ENCODE measurements at places on chromosomes 7 and 10.

DNA sequence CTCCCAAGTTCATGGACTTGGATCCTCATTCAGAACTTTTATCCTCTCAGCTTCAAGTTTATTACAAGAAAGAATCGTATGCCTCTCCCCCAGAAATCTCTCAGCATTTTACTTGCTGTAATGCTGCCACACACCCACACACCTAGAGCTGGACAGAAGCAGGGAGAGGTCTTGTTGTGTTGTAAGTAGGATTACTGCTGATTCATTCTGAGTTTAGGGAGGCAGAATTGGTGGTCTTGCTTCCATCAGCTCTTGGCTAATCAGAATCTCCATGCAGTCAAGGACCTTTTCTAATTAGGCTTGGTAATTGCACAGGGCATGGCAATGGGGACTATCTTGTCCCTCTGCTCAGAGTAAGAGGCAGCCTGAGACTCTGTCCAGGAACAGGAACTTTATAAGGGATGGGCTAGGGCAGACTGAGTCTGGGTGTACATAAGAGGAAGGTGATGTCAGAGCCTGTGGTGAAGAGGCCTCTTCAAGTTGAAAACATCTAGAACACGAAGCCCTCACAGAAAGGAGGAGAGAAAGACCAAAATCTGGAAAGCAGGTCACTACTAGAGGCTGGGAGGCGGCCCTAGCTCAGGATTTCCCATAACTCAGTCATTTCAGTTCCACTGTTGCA is 7.0 kb upstream of the PTPRE start:
- DNase-seq = no peak

DNA sequence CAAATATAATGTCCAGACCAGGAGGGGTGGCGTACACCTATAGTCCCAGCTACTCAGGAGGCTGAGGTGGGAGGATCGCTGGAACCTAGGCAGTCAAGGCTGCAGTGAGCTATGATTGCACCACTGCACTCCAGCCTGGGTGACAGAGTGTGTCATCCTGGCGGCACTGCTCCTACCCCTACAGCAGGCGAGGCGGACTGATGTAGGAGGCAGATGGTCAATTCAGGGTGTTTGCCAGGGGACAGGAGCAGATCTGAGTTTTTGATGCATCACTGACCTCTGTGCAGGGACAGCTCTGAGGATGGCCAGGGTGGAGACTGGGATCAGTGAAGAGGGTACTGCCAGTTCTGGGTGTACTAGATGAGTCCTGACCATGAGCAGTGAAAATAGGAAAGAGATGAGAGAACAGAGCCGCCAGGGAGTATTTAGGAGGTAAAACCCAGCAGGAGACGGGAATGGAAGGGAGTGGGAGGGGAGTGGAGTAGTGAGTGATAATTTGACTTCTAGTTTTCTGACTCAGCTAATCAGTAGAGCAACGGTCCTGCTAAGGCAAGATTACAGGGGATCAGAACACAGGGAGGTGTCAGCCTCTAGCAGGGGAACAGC is 75.3 kb downstream of the HIP1 start:
- DNase-seq = no peak

DNA sequence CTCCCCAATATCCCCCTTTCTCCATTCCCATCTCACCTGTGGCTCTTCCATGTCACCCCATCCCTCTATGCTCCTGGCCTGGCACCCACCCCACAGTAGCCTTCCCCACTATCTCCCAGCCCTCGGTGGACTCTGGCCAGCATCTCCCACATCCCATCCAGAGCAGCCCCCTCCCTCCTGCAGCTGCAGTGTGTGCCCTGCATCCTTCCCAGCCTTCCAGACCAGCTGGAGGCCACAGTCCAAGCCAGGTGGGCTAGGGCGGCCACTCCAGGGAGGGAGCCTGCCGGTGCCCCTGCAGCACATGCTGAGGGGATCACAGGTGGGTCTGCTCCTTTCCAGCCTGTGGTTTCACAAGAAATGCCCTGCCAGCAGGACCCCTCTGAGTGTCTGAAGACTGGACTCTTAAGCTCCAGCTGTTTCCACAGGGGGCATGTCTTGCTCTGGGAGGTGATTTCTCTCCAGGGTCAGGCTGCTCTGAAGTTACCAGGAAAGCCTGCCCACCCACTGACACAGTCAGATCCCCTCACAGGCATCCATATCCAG is 90.9 kb upstream of the PPIF start:
- DNase-seq = no peak

- DNase-seq = no peak
These were observed 212.6 kb upstream of the FZD8 start for GRCh38 chr10:35854661-35855060.

DNA sequence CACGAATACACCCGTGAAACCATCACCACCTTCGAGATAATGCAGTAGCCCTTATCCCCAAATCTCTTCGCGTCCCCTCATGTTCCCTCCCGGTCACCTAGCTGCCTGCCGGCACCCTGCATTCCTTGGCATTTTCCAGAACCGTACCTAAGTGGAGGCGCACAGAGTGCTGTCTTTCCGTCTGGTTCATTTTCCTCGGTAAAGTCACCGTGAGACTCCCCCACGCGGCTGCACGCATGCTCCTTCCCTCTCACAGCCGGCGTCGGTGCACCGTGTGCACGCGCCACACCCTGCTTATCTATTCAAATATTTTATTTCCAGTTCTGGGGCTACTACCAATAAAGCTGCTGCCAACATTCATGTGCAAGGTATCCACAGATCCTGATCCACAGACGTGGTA is 65.5 kb upstream of the NKX6-2 start:
- no peak for DNase-seq

GRCh38 chr10:50347394-50347802 is 96.1 kb upstream of the ASAH2 start:
- DNase-seq = no peak

GRCh38 chr7:522071-522950 is 2.7 kb upstream of the PDGFA start:
- no peak for DNase-seq

GRCh38 chr7:157923903-157924630 is 587.3 kb downstream of the DNAJB6 start:
- no peak for DNase-seq

- no peak for DNase-seq
These were observed 110.7 kb downstream of the RNF32 start for GRCh38 chr7:156751319-156751718.

GRCh38 chr7:150989456-150989855 is 1.4 kb upstream of the NOS3 start:
- DNase-seq = no peak

DNA sequence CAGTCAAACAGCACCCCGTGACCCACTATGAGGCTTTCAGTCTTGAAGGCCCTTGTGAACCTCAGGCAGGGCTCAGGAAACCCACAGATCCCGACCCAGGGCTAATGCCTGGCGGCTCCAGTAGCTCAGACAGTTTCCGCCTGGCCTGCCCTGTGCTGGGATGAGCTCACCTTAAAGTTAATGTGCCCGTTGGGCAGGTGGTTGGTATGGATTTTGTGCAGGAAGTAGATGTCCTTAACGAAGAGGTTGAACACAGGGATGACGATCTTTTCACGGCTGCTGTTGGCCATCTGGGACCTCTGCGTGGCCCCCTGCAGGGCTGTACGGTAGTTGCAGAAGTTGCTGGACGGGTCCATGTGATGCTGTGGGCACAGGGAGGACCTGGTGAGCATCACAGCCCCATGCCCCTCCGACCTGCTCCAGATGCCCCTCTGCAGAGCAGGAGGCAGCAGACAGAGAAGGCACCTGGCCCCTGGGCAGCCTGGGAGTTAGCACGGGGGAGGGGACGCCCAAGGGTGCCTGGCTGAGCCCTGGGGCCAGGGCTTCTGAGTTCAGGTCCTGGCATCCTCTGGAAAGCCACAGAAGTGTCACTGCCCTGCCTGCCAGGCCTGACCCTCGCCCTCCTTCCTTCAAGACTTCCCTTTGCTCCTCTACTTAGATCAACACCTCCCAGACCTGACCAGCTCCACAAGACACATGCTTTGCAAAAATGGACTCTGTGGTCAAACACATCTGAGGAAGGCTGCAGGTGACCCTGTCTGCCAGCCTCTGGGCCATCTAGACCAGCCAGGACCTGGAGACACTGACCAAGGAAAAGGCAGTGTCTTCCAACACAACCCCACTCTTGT is 59.8 kb downstream of the CSGALNACT2 start:
- no peak for DNase-seq

DNA sequence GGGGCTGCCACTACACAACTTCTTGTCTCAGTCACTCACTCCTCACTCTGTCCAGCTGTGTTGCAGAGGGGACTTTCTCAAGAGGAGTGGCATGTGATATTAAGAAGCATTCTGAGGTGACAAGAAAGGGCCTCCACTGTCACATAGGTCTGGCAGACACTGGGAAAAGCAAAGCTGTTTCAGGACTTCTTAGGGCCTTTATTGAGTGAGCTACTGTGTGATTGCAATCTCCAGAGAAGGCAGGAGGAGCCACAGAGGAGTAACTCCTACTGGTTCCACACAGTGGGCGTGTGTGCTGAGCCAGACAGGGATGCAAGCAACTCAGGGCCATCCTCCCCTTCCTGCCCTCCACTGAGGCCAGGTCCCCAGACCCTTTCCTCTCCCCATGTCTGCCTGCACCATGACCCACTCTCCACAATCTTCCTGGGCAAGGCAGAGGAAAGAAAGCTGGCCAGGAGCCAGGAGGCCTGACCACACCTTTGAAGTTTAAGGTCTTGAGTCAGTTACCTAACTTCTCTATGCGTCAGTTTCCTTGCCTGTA is 262.0 kb upstream of the ZMIZ1 start:
- no peak for DNase-seq

- DNase-seq = no peak
These were observed 17.5 kb upstream of the CDH23 start for GRCh38 chr10:71379118-71379766.

DNA sequence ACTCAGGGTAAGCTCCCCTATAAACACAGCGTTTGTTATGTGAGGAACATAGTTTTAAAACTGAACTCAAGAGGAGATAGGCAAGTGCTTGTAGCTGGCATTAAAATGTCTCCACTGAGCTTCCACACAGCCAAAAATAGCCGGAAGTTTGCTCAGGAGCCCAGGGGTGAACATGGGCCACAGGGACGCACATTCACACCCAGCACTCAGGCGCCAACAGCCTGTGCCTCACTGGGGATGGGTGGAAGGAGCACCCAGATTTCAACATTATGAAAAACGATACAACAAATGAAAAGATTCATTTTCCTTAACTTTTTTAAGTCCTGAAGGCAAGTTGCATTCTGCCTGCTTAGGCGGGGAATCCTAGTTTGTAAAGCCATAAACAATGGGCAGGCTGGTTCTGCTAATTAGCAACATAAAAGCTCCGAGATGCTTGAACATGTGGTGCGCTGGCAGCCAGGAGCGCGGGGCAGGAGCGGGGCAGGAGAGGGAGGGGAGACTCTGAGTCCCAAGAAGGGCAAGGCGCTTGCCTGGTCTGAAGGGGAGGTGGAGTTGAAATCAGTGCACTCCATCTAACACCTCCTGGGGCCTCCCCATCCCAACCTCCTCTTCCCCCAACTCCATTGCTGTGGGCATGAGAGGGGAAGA is 235.9 kb downstream of the COBL start:
- DNase-seq = no peak

DNA sequence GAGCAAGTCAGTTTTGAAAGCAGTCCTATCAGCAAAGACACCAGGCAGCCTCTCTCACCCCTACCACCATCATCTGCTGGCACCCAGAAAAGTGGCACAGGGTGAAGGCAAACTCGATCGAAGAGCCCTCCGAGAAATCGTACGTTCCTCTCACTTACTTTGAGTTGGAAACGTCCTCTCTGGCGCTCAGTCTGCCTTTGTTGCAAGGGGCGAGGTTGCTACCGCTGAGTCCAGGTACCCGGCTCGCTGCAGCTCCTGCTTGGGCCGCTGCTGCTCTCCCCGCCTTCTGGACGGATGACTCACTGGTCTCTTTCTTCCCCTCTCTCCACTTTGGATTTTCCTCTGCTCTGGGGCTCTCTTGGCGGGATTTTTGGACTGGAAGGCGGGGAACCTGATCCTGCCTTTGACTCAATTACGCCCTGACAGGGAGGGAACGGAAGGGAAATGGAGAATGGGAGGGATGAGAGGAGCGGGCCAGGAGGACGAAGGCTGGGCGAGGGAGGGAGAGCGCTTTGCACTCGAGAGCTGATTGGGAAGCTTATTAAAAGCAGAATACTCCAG is at the start of gene PTN:
TSS of gene PTN (minus strand) at position 453 of the 561 bp plus-strand sequence. CDS start 88,760 bp downstream, outside the sequence.
- peak; percentile 68 for DNase-seq

GRCh38 chr7:25802057-25802456 is 349.9 kb upstream of the NFE2L3 start:
- no peak for DNase-seq

- no peak for DNase-seq
These were observed 124.9 kb downstream of the CCSER2 start for GRCh38 chr10:84453303-84453702.

GRCh38 chr7:23353172-23353571 is 54.0 kb downstream of the MALSU1 start:
- DNase-seq = peak; percentile 83

- DNase-seq = no peak
These were observed 23.6 kb upstream of the COBL start for GRCh38 chr7:51340029-51340838.

DNA sequence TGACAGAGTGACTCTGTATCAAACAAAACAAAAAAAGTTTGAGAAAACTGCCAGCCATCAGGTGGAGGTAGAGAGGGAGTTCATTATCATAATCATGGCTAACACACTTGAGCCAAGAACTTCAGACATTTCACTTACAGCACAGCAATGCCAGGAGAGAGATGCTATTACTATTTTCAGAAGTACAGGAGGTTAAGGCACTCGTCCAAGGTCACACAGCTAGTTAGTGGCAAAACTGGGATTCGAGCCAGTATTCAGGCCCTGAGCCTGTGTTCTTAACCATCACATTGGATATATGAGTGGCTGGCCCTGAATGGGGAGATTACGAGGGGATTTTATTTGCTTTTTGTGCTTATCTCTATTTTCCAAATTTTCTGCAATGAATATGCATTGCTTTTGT is 24.8 kb upstream of the UNC5B start:
- no peak for DNase-seq

DNA sequence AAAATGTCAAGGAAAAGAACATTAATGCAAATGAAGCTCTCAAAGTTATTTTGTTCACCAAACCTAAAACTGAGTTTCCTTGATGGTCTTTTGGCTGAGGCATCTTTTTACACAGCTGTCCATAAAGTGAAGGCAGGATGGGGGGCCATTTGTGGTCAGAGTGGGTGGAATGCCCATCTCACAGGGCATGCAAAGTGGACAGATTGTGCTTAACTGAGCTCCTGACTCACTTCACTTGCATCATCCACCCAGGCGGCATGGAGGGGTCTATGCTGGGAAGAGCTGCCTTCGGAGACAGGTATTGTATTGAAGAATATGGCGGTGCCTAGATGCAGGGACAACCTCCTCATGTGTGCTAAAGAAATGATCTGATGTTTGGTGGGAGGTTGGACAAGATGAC is 905.3 kb downstream of the KCNMA1 start:
- DNase-seq = no peak

All from NCI-H1092 (cell line).